ENCODE measurements at places on chromosomes 13 and 19.
A peak's percentile ranks its signal among the peaks of the same experiment; 100 is the strongest.

- no peak for DNase-seq
These were observed 104.9 kb downstream of the CACNA1A start for GRCh38 chr19:13401388-13401787.

DNA sequence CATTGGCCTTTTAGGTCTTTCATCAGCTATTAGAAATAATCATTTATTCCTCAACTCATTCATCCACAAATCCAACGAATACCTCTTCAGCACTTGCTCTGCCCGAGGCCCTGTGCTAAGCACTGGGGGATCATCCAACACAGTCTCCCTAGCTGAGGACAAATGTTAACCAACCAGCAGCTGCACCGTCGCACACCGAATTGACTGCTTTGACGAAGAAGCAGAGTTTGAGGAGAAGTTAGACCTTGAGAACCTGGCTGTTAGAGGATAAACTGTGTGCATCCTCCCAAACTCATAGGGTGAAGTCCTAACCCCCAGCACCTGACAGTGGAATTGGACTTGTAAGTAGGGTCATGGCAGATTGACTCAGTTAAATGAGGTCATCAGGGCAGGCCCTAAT is 170.9 kb downstream of the USP12 start:
- DNase-seq = no peak

- DNase-seq = no peak
These were observed 17.5 kb downstream of the LRRC63 start for GRCh38 chr13:46229251-46229650.

GRCh38 chr19:18768046-18768771 is 22.9 kb downstream of the COMP start:
- DNase-seq = no peak

- no peak for DNase-seq
These were observed 38.7 kb downstream of the ZIC5 start for GRCh38 chr13:99932912-99933311.

DNA sequence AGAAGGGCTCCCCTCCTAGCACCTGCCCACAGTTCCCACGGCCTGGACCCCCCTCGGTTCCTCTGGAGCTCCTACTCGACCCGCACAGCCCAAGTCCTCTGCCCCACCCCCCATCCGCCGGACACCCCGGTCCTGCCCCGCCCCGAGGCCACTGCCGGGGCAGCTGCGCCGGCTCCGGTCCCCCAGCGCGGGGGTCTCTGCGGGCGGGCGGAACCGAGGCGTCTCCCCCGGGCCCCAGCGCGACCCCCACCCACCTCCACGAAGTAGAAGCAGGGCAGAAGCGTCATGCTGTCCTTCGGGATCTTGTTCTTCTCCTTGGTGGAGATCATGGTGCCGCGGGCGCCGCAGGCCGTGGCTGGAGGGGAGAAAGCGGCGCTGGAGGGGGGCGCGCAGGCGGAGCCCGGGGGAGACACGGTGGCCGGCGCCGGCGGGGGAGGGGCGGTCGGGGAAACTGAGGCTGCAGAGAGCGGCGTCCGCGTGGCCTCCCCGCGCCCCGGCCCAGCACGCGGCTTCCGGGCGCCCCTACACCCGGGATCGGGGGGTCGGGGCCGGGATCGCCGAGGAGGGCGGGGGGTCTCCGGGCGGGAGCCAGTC is 427 bp downstream of the PLPPR3 start:
- peak; percentile 53 for DNase-seq

- DNase-seq = no peak
These were observed 73.2 kb upstream of the DOCK9 start for GRCh38 chr13:99050983-99051488.

DNA sequence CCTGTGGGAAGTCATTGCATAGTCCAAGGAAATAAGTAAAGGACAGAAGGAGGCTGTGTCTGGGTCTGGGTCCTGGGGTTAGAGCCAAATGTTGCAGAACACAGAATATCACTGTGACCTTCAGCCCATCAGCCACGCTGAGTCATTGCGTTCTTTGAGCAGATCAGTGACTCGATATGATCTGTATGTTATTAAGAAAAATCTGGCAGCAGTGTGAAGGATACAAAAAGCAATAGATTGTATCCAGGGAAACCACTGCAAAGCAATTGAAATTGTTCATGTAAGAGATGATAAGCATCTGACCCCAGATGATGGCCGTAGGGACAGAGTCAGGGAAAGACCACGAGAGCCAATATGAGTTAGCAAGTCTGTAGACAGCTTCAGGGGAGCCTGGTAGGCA is 1575.1 kb upstream of the SLC10A2 start:
- DNase-seq = no peak

- DNase-seq = no peak
These were observed 29.6 kb downstream of the EXOC3L2 start for GRCh38 chr19:45215391-45216191.

GRCh38 chr13:30681843-30682242 is 53.5 kb upstream of the ALOX5AP start:
- DNase-seq = peak; percentile 63

GRCh38 chr13:76884186-76884906 is 1.9 kb downstream of the KCTD12 start:
- peak; percentile 29 for DNase-seq

GRCh38 chr13:110471156-110471832 is 90.2 kb downstream of the RAB20 start:
- no peak for DNase-seq

DNA sequence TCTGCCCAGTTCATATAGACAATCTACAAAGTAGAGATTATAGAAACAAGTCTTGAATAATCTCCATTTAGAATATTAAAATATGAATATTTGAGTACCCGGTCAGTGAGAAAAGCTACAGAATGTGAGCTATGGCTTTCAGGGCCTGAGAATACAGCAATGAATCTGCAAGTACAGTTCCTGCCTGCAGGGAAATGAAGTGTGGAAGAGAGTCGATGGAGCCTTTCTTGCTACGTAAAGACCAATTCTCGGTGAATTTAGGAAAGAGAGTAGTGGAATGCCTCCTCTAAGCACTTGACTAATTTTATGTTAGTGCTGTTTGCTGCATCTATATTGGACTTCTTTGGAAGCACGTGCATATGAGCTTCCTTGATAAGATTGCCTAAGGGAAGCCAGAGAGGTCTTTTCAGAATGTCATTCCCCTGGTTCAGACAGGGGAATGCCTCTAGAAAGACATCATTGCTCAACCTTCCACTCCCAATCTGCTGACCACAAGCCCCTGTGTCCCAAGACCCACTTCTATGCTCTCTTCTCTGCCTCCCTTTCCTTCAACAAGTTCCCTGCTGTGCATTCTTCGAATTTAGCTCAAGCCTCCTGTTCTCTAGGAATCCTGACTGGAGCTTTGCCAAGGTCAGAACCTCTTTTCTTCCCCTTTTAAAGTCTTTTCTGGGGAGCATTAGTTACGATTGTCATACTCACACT is 41.9 kb downstream of the GPC6 start:
- no peak for DNase-seq

Measured in AG20443 (cell line).